ENCODE measurements at places on chromosomes 12 and 14.
A peak's percentile ranks its signal among the peaks of the same experiment; 100 is the strongest.

DNA sequence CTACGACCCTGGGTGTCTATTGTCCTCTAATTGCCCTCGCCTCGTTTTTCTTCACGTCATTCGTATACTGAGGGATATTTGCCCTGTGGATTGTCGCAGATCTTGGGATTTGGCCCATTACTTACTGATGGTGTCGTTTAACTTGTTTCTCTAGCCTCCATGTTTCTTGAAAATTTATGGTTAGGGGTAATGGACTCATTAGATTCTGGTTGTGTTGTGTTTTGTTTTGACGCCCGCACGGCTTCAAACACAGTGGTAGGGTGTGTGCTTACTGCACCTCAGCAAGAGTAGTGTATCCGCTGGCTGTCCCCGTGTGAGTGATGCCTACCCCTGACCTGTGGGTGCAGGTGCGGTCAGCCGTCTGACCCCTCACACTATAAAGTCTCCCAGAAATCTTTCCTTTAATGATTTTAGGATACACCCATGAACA, 874 bp upstream of the RNU6-8 start:
- no peak for DNase-seq

- no peak for DNase-seq
Measured at GRCh38 chr12:92426332-92426731, 276.5 kb upstream of the PLEKHG7 start.

DNA sequence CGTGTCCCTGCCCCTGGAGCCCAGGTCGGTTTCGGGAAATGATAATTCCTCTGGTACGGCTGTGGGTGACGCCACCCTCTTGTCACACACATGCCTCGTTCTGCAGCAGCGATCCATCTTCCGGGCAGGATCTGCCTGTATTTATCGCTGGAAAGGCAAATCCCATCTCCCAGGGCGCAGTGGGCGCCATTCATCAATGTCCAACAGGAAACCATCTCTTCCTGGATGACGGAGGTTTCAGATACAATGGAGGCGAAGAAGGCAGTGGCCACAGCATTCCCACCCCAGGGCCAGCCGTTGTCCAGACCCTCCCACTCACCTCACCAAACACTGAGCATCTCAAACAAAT, 74.2 kb downstream of the NOC4L start:
- DNase-seq, result no peak

GRCh38 chr12:15788233-15789219, 662 bp downstream of the EPS8 start:
- DNase-seq, result no peak

- no peak for DNase-seq
Measured at GRCh38 chr14:79201564-79202207, 1009.6 kb downstream of the DIO2 start.

GRCh38 chr12:106753526-106753925, 21.0 kb upstream of the RIC8B start:
- DNase-seq, result peak; percentile 19

DNA sequence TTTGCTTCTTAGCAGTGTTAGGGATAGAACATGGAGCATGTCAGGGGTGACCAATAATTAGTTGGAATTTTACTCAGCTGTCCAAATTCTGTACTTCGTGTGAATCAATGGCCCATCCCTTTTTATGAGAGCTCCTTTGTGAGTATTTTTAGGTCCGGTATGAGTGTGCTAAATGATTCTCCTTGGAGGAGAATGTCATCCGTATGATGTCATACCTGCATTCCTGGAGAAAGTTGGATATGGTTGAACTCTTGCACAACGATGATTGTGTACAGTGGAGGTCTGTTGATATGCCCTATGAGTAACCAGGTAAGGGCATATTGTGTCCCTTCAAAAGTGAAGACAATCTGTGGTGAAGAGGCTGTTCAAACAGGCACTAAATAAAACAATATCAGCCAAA, 400.8 kb downstream of the GXYLT1 start:
- DNase-seq, result no peak

GRCh38 chr14:85387181-85387580, 142.8 kb upstream of the FLRT2 start:
- DNase-seq, result no peak

- no peak for DNase-seq
Measured at GRCh38 chr14:54672688-54673087, 105.8 kb downstream of the SAMD4A start.

DNA sequence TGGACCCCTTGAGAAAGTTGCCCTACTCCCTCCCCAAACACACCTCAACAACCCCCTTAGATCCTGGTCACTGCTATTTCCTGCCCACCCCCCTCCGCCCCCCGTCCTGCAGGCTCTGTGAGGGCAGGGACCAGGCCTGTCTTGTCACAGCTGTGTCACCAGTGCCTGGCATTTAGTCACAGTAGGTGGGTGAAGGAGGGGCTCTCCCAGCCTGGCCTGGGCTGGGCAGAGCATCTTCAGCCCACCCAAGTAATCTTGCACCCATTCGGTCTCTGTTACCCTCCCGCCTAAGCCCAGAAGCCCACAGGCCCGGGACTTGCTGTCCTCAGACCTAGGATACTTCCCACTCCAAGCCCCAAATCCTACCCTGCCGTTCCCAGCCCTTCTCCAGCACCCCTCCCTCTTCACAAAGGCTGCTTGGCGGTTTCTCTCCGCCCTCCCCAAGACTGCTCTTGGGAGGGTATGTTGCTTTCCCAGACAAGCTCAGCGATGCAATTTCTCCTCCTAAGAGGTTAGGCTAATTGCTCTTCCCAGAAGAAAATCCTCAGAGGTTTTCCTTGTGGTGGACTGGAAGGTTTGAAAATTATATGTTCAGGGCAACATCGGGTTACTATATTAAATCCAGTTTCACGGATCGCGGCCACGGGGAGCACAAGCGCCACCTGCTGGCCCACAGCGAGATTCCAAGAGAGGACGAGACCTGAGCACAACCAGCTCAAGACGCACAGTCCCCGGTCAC, 50.8 kb upstream of the ZFP36L1 start:
- no peak for DNase-seq

GRCh38 chr14:69289811-69290520, 30.0 kb downstream of the GALNT16 start:
- DNase-seq, result no peak

DNA sequence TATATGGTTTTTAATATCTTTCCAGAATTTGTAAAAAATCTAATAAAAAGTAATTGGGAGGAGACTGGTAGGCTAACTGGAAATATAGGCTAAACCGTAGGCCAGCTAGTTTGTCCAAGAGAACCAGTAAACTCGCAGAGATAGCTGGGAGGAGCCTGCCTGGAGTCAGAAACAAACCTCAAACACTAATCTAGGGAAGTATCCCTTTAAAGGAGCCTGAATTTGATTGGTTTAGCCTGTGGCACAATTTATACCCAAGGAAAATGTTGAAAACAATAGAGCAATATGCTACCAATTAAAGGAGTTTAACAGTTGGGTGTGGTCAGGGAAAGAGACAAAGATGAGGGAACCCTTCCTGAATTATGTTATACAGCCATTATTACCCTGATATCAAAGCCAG, 109.6 kb downstream of the EML5 start:
- no peak for DNase-seq

DNA sequence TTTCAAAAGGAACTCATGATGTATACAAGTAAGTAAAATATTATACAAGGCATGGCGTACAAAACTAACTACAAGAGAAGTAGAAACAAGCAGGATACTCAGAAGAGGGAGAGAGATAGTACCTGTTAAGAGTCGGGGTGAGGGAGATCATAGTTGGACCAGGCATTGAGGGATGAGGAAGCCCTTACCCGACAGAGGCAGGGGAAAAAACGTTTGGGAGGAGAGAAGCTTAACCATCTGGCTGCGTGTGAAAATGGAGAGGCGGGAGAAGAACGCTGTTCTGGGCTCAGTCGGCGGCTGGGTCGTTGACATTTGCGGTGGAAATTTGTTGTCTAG, 575 bp upstream of the FMNL3 start:
- DNase-seq, result no peak

GRCh38 chr12:58557661-58558060, 362.6 kb downstream of the LRIG3 start:
- no peak for DNase-seq

DNA sequence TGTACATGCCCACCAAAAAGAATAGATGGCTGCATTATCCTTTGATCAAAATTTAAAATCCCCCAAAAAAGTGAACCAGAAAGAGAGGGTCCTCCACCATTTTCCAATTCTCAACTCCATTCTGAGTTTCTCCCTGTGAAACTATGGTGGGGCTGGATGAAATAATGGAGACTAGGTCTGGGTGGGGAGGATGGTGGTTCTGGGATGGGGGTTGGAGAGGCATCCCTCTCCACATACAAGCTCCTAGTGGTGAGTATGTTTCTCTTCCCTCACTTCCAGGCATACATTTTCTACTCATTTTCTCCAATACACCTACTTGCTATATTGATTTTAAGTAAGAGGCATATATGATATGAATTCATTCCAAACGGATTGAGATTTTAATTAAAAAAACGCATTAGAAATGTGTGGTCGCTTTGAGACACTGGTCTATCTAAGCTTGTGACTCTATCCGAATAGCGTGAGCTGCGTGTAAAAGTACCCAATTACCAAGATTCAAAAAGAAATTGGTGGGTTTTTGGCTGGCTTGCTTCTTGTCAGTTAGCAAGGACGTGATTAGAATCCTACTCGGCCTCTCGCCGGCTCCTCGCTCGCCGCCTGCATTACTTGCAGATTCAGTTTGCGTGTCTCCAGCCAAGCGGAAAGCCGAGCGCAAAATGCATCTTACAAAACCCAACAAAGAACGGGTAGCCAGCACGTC, 3.4 kb downstream of the ASCL1 start:
- DNase-seq, result no peak

GRCh38 chr12:94650143-94651056, at the start of gene TMCC3:
TSS of gene TMCC3 (minus strand) at chr12:94650557. CDS start at chr12:94650430, 127 bp downstream.
- DNase-seq, result no peak

DNA sequence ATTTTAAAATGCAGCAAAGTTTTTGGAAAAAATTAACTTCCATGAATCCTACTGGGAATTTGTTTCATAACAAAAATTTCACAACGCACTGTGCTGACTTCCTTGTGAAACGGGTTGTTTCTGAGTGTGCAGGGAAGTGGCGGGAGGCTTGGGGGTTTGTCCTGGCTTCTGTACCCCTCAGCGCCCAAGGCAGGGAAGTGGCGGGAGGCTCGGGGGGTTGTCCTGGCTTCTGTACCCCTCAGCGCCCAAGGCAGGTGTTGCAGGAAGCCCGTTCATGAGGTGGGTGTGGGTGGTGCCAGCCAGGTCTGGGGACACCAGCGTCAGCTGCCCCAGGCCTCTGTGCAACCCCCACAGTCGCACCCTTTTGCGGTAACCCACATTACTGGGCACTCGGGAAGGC, 25.1 kb downstream of the ADGRD1 start:
- DNase-seq, result no peak
